ENCODE measurements at places on chromosomes 13 and 19.

DNA sequence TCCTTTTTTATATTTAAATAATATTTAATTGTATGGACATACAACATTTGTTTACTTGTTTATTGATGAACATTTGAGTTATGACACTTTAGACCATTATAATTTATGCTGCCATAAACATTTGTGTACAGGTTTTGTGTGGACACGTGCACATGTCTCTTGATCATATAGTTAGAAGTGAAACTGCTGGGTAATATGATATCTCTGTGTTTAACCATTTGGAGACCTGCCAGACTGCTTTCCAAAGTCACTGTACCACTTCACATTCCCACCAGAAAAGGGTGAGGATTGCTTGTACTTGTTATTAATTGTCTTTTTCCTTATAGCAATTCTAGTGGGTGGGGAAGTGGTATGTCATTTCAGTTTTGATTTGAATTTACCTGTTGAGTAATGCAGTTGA is 145.6 kb upstream of the KLHL1 start:
- DNase-seq, result no peak

DNA sequence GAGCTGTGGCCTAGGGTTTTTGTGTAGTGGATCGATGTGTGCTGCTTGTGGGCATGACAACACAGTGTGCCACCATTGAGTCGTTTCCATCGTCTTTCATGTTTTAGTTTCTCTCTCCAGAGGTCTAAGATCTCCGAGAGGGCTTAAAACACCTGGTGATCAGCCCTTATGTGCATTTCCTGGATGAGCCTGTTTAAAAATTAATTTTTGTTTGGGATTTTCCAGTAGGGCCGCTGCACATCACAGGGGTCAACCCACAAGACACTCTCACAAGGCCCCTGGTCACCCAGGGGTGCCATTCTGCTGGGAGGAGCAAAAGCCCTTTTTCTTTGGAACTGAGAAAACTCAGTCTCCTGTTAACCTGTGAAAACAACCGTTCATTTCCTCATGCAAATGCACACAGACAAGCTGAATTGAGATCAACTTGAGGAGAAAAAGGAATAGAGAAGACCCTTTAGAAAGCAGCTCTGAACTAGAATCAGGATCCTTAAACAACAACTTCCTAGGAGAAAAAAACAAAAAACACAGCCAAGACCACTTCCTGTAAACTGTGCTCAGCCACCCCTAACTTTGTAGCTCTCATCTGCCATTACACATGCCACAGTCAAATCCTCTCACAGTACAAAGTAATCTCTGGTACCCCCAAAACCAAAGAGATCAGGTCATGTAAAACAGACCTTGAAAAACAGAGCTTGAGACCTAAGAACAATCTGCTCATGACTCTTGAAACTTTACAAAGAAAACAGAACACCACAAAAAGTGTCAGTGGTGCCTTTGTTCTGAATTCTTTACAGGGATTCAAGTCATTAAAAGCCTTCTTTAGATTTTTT is 8.3 kb upstream of the MTRF1 start:
- no peak for DNase-seq

DNA sequence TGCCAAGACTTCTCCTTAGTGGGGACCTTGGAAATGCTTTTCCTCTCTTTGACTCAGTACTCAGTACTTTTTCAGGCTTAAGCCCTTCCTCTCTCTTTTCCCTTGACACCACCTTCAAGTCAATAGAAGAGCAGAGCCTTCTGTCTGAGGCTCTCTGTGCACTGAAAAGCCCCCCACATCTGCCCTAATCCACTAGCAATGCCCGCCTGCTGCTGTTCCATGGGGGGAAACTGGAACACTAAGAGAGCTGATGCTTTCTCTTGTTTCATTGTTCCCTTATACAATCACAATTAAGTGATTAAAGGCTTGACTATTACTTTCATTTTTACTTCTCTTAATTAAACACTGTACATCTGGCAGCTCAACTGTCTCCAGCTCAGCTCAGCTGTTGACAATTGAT is 254.5 kb downstream of the SLITRK6 start:
- no peak for DNase-seq

- no peak for DNase-seq
Observed at GRCh38 chr19:11970174-11970573, 5.3 kb downstream of the ZNF763 start.

Measured in activated T-cell treated with anti-CD3 and anti-CD28 coated beads, Interleukin-2, amount 50 U/mL, for 48 hours (primary cell).